Endothelial cell of umbilical vein (primary cell): ENCODE measurements at places on chromosomes 1 and 21.

GRCh38 chr1:155125946-155126555 lies 1.6 kb upstream of the EFNA1 start:
- peak; percentile 32 for DNase-seq

GRCh38 chr21:37128076-37128475 lies 55.0 kb downstream of the TTC3 start:
- no peak for DNase-seq

GRCh38 chr1:20787840-20788795 lies 1.0 kb upstream of the HP1BP3 start:
- peak; percentile 71 for DNase-seq

GRCh38 chr1:207885129-207886032 lies 25.5 kb downstream of the CD34 start:
- peak; percentile 94 for DNase-seq

DNA sequence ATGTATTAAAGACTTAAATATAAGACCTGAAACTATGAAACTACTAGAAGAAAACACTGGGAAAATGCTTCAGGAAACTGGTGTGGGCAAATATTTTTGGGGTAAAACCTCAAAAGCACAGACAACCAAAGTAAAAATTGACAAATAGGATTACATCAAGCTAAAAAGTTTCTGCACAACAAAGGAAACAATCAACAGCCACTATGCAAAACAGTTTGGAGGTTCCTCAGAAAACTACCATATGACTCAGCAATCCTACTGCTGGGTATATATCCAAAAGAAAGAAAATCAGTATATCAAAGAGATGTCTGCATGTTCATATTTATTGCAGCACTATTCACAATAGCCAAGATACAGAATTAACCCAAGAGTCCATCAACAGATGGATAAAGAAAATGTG lies 17.1 kb downstream of the TSHB start:
- no peak for DNase-seq

DNA sequence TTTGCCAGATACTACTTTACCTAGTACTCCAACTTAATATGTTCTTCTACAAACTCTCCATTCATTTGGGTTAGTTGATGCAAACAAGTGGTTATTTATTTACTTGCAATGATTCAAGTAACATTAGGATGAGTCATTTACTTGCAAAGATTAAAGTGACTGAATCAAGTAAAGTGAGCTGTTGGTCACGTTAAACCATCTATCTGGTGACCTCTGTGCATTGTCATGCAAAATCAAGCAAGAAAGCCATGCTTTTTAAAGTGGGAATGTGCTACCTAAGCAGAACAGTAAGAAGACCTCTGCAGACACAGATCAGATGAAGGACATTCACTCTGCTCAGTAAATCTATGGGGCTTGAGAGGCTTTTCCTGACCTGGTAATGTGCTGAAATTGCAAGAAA lies 254.7 kb downstream of the LRRIQ3 start:
- DNase-seq: no peak

DNA sequence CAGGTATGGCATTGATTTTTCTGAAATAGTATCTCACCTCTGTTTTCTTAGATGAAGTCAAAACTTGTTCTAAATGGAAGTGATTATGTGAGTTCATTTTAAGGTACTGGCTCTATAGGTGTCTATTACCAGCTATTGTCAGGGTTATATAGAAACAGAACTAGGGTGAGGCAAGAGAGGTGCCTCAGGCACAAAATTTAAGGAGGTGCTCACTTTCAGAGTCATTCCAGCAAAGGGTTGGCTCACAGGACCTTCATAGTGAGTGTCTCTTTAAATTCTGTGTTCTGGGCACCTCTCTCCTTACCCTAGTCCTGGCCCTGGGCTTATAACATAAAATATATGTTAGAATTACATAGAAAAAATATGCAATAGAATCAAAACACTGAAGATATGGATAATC lies 49.3 kb downstream of the KIAA0319L start:
- DNase-seq: no peak

DNA sequence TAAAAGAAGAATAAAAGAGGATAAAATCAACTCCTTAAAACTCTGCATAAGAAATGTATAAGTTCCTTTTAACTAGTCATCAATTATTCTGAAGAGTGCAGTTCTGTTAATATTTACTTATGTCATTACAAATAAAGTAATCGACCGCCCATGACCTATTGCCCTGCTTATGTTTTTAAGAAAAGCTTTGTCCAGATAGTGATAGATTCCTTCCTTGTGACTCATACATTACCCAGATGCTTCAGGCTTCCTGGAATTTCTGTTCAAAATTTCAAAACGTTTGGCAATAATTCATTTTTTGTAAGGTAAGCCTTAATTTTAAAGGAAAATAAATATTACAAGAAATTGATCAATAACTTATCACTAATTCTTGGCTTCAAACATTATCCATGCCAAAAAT lies 918.2 kb upstream of the ADGRL2 start:
- peak; percentile 70 for DNase-seq

DNA sequence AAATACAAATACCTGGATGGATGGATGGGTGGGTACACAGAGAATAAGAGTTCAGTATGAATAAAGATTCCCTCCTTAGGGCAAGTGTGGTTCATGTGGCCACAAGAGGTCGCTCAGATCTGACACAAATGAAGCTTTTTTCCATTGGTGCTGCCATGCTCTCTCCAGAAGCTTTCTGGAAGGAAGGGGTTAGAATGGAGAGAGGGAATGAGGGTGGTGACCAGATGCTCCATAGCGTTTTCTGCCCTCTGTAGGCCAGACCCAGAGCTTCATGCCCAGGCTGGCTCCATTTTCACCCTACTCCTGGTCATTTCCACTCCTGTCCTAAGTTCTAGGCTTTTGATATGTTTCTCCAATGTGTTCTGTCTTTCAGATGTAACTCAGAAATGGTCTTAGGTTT lies 3.3 kb upstream of the FCRL6 start:
- DNase-seq: peak; percentile 85

GRCh38 chr1:207807326-207807689 lies 55.5 kb downstream of the CD46 start:
- DNase-seq: no peak

GRCh38 chr1:234533034-234533891 lies 54.3 kb upstream of the TARBP1 start:
- peak; percentile 53 for DNase-seq

GRCh38 chr21:42254651-42255601 lies 36.0 kb downstream of the ABCG1 start:
- DNase-seq: no peak

GRCh38 chr1:98267423-98267822 lies 346.6 kb upstream of the DPYD start:
- DNase-seq: no peak

DNA sequence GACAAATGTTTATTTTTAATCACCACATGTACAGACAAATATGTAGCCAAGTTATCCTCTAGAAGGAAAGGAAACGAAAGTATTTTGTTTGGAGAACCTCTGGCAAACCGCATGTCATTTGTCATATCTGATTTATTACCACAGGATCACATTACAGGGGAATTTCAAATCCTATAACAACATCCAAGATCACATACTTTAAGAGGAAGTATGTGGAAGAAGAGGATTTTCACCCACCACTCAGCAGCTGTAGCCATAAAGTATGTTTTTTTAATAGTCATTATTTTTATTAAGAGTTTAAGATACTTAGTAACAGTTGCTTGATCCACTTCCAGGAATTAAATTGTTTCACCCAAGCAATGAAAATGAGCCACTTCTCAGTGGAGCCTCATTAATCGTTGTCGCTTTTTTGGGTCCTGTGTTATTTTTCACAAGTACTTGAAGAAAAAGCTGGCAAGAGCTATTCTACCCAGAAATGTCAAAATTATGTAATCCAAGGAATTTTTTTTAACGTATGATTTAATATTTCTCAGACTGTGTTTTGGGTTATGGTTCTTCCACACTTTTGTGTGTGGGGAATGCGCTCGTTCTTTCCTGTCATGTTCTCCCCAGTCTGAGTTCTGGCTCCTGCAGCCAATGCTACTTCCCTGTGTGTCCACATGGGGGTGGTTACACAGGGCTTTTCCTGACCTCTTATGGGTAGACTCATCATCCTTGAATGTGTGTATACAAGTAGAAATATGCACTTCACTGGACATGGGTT lies 6.9 kb downstream of the SERTAD4 start:
- peak; percentile 92 for DNase-seq

DNA sequence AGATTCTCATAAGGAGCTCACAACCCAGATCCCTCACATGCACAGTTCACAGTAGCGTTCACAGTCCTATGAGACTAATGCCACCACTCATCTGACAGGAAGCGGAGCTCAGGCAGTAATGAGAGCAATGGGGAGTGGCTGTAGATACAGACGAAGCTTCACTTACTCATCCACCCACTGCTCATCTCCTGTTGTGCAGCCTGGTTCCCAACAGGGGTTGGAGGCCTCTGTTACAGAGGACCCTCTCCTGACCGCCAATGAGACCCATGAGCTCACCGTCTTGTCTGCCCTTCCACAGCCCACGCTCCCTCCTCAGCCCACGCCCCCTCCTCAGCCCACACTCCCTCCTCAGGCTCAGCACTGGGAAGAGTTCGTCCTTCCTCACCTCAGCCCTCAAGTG lies 39.6 kb downstream of the RSPH1 start:
- DNase-seq: no peak

- no peak for DNase-seq
These were observed 36.7 kb upstream of the PDC start for GRCh38 chr1:186497651-186498050.

DNA sequence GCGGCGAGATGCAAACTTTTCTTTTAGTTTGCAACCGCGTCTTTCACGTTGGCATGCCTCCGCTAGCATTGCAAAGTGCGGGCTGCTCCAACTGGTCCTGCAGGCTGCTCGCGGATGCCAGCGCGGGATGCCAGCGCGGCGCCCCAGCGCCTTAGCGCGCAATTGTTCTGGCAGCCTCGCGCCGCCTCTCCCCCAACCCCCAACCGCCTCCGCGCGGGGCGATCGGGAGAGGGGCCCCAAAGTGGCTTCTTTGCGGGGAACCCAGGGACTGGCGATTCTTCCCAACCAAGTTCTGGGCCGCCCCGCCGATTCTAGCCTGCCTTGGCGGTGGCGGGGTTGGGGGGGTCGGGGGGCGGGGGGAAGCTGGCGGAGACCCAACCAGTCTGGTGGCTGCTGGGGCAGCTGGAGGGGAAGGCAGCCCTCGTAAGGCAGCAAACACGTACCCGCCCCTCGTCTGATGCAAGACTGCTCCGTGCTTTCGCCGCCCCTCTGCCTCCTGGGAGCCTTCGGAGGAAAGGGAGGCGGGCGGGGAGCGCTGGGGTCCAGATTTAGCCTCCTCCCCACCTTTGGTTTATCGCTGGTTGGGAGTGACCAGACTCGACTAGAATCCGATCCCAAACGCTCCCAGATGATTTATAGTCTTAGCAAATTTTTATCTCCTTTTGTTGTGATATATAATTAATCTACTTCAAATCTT lies 756 bp downstream of the PHGDH start:
- peak; percentile 69 for DNase-seq

GRCh38 chr1:186983327-186983726 lies 154.6 kb downstream of the PLA2G4A start:
- DNase-seq: no peak

DNA sequence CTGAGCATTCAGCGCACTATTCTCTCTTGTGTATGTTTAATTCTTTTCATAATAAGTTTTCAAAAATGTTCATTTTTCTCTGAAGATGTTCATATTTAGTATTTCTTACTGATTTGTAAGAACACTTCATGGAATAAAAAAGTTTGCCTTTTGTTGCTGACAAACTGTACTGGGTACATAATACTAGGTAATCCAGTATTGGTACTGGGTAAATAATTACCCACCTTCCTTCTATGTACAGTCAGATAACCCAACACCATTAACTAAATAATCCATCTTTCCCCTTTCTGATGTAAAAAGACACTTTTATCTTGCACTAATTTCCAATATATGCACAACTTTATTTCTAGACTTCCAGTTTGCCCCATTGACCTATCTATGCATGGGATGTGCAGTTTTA lies 23.9 kb downstream of the APP start:
- no peak for DNase-seq
